ENCODE measurements at places on chromosomes 4 and X.
A peak's percentile ranks its signal among the peaks of the same experiment; 100 is the strongest.

DNA sequence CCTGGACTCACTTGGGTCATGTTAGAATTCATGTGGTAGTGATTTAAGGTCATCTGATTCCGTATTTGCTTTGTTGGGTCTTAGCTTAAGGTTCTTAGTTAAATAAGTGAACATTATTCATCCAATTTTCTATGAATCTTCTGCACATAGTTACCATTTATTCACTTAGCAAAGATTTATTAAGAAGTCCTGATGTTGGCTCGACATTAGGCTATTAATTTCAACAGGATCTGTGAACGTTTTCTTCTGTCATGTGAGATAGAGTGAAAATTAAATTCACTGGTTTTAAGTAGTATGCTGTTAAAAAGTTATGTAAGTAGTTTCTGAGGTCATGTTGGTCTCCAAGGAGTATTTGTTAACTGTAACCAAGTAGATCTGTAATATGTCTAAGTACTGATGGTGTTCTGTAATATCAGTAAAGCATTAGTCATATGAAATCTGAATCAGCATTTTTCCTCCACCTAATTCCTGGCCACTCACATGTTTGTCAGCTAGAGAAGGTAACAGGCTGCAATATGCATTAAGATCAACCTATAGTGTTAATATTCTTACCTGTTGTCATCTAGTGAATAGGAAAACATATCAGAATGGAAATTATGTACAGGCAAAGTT, 155.6 kb downstream of the PCDH7 start:
- no peak for DNase-seq

GRCh38 chr4:184280137-184280536, 62.5 kb upstream of the ENPP6 start:
- no peak for DNase-seq

GRCh38 chrX:8960957-8961468, 72.9 kb downstream of the FAM9B start:
- no peak for DNase-seq

GRCh38 chrX:129654652-129655546, at the start of gene APLN:
Gene APLN (minus strand): TSS chrX:129654956. CDS start chrX:129654630, 326 bp downstream.
- peak; percentile 31 for DNase-seq

GRCh38 chrX:48940404-48940955, 16.9 kb downstream of the OTUD5 start:
- DNase-seq = no peak

- no peak for DNase-seq
These were observed 179.6 kb upstream of the MXRA5 start for GRCh38 chrX:3526071-3526470.

GRCh38 chrX:80755174-80755573, 54.5 kb downstream of the BRWD3 start:
- no peak for DNase-seq

DNA sequence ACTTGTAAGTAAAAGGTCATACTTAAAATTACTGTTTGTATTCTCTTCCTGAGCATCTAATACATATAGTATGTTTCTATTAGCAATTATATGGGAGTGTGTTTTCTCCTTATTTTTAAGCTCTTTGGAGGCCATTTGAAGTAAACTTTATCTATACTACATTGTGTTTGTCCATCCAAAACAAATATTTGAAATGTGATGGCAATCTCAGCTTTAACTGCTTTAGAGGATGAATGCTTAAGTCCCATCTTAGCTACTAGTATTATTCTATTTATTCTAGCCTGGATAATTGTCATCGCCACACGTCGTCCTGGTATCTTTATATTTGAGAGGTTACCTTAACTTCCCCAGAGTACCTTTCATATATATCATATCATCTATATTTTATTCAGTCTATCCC, 335.8 kb downstream of the NAF1 start:
- DNase-seq = no peak

- no peak for DNase-seq
These were observed 37.0 kb upstream of the UGT8 start for GRCh38 chr4:114561590-114561989.
